ENCODE measurements at places on chromosomes 2 and 18.

- no peak for DNase-seq
Measured at GRCh38 chr18:63949068-63949737, at the start of gene HMSD. HMSD (plus strand) TSS chr18:63949301; CDS start chr18:63953456, 4,155 bp downstream.

- DNase-seq, result no peak
Measured at GRCh38 chr2:216305574-216305973, 66.7 kb downstream of the MARCHF4 start.

GRCh38 chr2:222318712-222319585 is 20.2 kb upstream of the PAX3 start:
- DNase-seq, result no peak

DNA sequence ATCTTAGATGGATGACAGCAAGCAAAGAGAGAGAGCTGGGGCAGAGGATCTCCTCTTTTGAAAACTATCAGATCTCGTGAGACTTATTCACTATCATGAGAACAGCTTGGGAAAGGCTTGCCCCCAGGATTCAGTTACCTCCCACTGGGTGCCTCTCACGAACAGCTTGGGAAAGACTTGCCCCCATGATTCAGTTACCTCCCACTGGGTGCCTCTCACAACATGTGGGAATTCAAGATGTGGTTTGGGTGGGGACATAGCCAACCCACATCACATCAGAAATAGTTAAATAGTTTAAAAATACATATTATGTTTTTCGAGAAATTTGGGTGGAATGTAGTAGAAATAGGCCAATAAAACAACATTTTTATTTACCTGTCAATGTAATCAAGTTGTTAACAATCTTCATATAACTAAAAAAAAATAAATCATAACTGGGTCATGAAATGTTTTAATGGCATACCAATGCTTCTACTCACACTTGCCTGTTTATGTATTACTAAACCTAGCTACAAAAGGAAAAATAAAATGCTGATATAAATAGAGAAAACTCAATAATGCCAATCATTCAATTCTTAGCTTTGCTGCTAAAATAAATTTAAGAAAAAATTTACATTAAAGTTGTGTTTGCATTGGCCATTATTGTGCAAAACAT is 608.9 kb downstream of the SUCLG1 start:
- DNase-seq, result no peak

DNA sequence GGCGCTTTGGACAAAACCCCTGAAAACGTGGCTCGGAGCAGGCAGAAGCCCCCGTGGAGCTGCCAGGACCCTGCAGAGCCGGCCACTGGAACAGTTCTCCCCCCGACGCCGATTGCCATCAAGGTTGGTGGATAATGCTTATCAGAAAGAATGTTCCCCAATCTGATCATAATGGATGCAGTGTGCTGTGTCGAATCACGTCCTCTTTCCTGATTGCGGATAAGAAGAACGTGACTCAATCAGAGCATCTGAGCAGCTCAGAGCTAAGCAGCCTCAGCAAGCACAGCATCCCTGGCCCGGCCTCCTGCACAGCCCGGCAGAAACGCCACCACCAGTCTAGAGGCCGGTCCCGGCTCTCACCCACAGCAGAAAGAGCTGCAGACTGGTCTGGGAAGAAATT is 488.0 kb downstream of the EIPR1 start:
- DNase-seq, result no peak

DNA sequence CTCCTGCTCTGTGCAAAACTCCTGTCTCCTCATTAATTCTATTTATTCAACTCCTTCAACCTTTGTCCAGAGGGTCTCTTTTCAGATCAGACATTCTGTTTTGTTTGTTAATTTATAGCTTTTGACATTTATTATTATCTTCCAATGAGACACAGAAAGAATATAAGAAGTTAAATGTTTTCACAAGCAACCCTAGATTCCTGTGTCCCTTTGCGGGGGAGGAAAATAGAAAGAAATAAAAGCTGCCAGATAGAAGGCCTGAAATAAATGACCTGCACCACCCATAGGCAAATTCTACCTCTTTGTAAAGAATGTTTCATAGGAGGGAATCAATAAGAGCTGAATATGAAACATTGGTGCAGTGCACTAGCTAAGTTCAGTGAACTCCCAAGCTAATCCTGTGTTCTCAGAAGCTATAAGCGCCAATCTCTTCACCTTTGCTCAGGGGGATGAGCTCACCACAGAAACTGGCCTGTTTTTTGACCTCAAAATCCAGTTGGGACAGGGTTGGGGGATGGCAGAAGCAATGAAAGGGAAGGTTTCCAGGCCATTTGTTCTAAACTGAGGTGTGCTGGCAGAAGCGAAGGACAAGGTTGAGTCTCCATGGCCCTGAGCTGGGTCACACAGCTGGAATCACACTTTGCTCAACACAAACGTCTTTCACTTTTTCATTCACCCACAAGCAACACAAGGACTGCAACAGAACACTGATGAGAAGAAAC is 258.6 kb downstream of the NRXN1 start:
- DNase-seq, result no peak

DNA sequence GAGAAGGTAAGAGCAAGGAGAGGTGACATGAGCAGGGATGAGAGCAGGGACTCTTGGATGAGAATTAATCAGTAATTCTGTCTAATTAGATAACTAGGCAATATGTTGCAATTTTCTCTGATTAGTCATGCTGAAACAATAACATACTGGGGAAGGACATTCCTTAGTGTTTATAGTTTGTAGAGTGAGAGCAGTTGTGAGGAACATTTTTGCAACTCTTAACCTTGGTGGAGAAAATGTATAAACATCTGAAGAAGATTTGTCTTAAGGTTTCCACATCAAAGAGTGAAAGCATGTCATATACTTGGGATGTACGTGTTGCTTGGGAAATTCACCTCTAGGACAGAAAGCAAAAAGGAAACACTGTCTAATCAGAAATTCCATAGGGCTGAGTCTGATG is 955.4 kb upstream of the FANCL start:
- DNase-seq, result no peak

GRCh38 chr2:172734711-172735581 is 699 bp upstream of the RAPGEF4 start:
- DNase-seq, result no peak

DNA sequence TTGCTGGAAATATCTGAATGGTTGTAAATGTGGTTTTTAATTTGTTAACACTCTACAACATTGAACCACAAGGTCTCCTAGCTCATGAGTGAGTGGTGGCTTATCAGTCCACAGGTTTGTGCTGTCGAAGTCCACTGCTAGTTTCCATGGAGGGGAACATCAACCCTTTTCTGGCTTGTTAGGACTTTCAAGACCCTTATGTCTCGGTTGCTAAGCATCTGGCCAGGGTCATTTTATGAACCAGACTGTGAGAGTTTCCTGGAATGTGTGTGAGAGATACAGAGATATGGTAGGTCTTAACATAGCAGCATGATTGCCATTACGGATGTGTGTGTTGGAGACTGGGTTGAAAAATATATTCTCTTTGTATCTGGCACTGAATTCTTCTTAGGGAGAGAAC is 36.9 kb downstream of the KCNE4 start:
- no peak for DNase-seq

DNA sequence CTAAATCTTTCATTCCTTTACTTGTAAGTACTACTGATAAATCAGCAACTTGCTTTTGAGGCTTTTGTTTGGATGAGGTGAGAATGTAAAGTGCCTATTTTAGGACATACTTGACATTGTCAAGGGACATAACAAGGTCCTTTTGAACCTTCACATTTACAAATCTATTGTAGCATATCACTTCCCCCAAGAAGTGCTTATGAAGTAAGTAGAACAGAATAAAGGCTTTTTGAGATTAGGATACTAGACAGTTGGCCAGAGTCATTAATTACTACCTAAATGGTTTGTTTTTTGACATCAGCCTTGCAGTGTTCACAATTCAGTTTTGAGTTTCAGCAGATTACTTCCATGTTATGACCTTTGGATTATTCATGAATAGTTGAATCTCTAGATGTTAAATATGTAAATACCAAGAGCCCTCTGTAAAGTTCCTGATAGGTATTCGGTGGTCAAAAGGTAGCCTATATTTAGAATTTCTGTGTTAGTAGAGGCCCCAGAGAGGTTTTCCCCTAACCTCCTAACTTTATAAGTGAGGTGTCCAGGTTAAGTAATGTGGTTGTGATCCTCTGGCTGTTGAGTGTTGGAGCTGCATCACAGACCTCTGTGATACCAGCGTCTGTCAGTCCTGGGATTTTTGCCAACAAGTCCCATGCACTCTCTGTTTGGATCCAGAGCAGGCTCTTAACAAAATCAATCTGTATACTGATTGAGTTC is 67.2 kb downstream of the LCLAT1 start:
- no peak for DNase-seq

GRCh38 chr2:145692971-145693478 is 1173.1 kb upstream of the ZEB2 start:
- no peak for DNase-seq

- DNase-seq, result no peak
Measured at GRCh38 chr2:88024509-88024908, 8.2 kb upstream of the RNU2-63P start.

DNA sequence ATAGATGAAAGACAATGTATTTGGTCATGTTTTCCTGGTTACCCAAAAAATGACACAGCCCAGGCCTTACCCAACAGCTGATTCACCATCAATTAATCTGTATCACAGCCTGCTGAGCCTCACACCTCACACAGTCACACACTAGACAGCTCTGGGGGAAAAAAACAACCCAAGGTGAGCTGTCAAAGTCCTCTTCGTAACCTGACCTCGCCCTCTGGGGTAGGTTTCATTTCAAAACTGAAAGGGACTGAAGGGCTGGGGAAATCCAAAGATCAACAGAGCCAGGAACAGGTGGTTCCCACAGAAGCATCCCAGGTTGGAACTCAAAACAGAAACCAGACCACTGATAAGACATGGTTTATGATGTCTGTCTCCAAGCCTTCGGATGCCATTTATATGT is 18.2 kb upstream of the PCBP1 start:
- peak; percentile 61 for DNase-seq

DNA sequence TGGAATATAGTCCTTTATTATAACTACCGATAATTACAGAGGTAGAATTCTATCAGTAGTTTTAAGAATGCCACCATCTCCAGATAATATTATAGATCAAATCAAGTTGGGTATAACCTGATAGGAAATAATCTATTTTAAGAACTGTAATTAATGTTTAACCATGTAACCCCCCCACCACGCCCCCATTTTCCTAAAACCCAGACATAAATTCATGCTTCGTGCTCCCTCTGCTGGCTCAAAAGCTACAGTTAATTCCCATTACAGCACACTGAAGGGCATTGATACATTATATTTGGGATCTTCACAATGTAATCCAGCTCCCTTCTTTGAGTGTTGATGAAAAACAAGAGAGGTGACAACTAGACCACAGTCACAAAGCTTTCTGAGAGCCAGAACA is 228.0 kb upstream of the SMAD7 start:
- DNase-seq, result no peak

DNA sequence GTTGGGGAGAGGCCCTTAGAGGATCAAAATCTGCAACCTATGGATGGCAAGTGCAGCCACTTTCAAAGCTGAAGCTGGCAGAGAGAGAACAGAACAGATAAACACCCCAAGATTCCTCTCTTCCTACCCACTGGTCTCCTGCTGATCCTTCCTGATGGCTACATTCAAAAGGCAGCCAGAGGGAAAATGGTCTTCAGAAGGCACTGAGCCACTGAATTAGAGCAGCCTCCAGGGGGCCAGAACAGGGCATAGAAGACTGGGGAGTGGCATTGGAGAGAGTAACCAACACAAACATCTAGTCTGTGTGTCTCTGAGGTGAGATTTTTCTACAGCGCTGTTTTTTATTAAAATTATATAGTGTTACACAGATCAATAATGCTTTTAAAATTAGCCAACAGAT is 432.6 kb downstream of the PARD3B start:
- DNase-seq, result no peak

- peak; percentile 14 for DNase-seq
Measured at GRCh38 chr2:222861411-222862105, 722 bp downstream of the ACSL3 start.

DNA sequence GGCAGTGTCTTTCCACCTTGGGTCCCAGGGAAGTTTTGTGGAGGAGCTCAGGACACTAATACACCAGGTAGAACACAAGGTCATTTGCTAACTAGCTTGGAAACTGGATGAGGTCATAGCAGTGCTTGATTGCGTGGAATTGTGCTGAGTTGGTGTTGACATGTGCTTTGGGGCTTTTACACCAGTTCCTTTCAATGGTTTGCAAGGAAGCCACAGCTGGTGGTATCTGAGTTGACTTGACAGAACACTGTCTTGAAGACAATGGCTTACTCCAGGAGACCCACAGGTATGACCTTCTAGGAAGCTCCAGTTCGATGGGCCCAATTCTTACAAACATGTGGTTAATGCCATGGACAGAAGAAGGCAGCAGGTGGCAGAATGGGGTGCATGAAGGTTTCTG is 5.9 kb downstream of the CTLA4 start:
- DNase-seq, result no peak

DNA sequence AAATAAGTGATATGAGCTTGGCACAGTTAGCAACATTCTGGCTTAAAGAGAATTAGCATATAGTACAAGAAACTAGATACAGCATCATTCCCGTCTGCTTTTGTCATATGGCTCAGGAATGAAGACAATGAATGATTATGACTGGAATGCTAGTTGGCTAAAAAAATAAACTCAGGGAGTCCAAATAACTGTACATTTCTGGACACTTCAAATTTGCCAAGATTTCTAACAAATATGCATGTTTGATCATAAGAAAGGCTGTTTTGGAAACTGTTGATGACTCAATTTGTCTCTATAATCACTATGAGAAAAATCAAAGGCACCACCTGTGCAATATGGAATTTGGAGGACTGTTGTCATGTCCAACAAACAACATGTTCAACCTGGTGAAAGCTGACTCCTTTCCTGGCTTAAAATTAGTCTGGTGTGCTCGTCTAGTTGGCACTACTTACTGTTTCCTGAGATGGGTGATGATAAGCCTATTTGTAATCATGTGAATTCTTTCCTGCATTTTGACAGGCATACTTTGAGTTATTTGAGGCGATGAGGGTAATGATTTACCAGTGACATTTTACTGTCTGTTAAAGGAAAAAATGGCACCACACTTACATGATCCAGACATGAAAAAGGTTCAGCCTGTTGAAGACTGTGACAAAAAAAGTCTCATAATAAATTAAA is 133.9 kb upstream of the CDH20 start:
- DNase-seq, result no peak

- DNase-seq, result no peak
Measured at GRCh38 chr2:143928613-143929012, 591.3 kb downstream of the ZEB2 start.

DNA sequence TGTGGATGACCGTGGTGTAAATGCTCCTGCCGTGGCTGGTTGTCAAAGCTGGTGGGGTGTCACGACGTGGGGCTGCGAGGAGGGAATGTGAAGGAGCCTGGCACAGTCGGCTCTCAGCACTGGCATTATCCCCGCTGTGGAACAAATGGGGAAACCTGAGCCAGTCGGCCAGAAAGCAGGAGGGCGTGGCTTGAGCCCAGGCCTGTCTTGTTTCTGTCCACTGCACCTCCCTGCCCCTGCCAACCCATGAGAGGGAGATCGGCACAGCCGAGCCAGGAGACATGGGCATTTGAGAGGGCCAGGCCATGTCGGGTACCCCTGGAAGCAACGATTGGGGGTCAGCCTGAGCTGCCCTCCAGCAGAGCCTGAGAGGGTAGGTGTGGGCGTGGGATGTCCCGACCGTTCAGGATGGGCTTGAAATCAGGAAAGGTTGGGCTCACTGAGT is 44.5 kb downstream of the PDIA6 start:
- DNase-seq, result no peak

GRCh38 chr2:151634736-151635467 is 99.4 kb downstream of the NEB start:
- no peak for DNase-seq
